ENCODE measurements at places on chromosomes 12 and 14.

- H3K4me1 ChIP-seq = peaks cover 7% of the 10 kb centered on the region
- H3K27ac ChIP-seq = no peak overlapping the region
- no peak for DNase-seq
- no peak overlapping the region for H3K4me3 ChIP-seq
- H3K27me3 ChIP-seq = no peaks in the 10 kb centered on the region
Observed at GRCh38 chr12:12127304-12127703, 56.6 kb downstream of the BCL2L14 start.

- H3K27ac ChIP-seq = no peak overlapping the region
- no peak overlapping the region for H3K4me3 ChIP-seq
- H3K36me3 ChIP-seq = peaks cover 23% of the 10 kb centered on the region
- no peaks in the 10 kb centered on the region for H3K27me3 ChIP-seq
- H3K4me1 ChIP-seq = peaks cover 16% of the 10 kb centered on the region
Observed at GRCh38 chr14:31449971-31450610, 7.2 kb downstream of the DTD2 start.

DNA sequence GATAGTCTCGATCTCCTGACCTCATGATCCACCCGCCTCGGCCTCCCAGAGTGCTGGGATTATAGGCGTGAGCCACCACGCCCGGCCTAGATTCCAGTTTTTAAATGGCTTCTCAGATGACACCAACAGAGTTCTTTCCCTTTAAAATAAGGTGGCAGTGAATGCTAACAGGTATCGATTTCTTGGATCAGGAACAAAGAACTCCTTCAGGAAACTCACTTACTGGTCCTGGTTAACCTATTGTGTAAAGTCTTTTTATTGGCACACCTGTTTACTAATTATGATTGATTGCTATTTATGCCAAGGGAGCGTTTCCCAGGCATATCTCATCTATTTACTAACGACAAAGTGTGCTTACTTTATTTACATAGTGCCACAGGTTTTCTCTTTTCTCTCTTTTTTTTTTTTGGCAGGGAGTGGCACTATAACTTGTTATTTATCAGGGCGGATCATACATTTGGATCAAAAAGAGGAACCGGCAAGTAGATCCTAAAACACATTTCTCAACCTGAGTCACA is 89.7 kb downstream of the GLT1D1 start:
- H3K36me3 ChIP-seq = no peaks in the 10 kb centered on the region
- peaks cover 2% of the 10 kb centered on the region for H3K27me3 ChIP-seq
- no peak overlapping the region for H3K4me3 ChIP-seq
- no peak for DNase-seq
- H3K27ac ChIP-seq = no peak overlapping the region
- H3K4me1 ChIP-seq = no peaks in the 10 kb centered on the region

DNA sequence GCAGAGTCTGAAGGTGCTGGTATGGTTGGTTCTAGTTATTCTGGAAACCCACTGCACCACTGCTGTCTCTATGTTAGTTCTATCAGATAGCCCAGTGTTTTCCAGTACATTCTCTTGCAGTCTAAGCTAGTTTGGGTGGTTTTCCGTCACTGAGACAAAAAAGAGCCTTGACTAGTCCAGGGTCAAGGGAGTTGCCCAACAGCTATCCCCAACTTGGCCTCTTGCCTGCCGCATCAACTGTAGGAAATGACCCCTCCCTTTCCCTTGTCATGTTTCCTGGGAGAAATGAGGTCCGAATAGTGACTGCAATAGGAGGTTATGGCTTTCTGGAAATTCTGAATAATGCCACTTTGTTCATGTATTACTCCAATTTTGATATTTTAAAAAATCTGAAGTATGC is 160.4 kb downstream of the EFCAB11 start:
- no peak overlapping the region for H3K27ac ChIP-seq
- no peak for DNase-seq
- H3K36me3 ChIP-seq = no peaks in the 10 kb centered on the region
- H3K4me1 ChIP-seq = peaks cover 22% of the 10 kb centered on the region
- H3K4me3 ChIP-seq = no peak overlapping the region
- no peaks in the 10 kb centered on the region for H3K27me3 ChIP-seq

GRCh38 chr12:96571101-96571862 is 81.9 kb downstream of the CFAP54 start:
- no peak overlapping the region for H3K4me3 ChIP-seq
- H3K27ac ChIP-seq = no peak overlapping the region
- peaks cover 2% of the 10 kb centered on the region for H3K4me1 ChIP-seq
- no peak for DNase-seq

- peaks cover 2% of the 10 kb centered on the region for H3K36me3 ChIP-seq
- H3K4me3 ChIP-seq = no peak overlapping the region
- H3K27me3 ChIP-seq = no peaks in the 10 kb centered on the region
- H3K4me1 ChIP-seq = peaks cover 52% of the 10 kb centered on the region
Observed at GRCh38 chr14:77084985-77085384, 13.1 kb upstream of the CIPC start.

DNA sequence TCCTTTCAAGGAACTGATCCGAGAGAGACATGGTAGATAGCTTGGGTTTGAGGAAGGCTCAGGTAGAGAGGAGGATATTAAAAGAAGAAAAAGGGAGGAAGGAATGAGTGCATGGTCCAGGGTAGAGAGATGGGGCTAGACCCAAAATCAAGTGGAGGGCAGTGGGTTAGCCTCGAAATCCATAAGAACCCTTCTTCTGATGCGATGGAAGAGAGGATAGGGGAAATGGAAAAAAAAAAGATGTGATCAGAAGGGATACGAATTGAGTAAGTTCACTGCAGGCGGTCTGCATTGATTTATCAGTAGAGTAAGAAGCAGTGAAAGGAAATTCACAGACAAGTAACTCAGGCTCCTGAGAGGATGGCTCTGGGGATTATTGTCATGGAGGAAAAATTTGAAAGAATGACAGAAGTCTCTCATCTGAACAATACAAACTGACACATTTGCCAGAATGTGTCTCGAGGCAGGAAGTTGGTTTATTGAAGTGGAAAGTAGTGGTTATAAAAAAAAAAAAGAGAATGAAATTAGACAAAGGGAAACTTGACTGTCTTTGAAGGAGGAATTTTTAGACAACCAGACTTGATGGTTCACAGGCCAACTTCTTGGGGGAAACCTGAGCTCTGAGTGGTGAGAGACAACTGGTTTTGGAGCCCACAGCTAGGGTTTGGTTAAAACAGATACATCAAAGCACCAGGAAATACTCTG is 10.2 kb downstream of the PPFIBP1 start:
- no peak for DNase-seq
- no peak overlapping the region for H3K27ac ChIP-seq
- peaks cover 4% of the 10 kb centered on the region for H3K4me1 ChIP-seq
- peaks cover 23% of the 10 kb centered on the region for H3K36me3 ChIP-seq
- H3K4me3 ChIP-seq = no peak overlapping the region

DNA sequence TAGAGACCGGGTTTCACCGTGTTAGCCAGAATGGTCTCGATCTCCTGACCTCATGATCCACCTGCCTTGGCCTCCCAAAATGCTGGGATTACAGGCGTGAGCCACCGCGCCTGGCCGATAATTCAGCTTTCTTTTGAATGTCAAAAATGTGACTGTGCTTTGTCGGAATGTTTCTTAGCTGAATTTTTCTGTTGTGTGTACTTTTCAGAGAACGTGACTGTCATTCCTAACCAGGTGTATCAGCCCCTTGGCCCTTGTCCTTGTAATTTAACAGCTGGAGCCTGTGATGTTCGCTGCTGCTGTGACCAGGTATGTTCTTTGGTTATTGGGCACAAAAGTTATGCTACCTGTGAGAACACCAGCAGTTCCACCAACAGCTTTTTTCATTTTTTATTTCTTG is 8.1 kb downstream of the TCTN2 start:
- H3K4me1 ChIP-seq = no peaks in the 10 kb centered on the region
- H3K27ac ChIP-seq = no peak overlapping the region
- no peaks in the 10 kb centered on the region for H3K27me3 ChIP-seq
- no peak for DNase-seq
- no peak overlapping the region for H3K4me3 ChIP-seq

- no peak overlapping the region for H3K27ac ChIP-seq
- no peak for DNase-seq
- peaks cover 19% of the 10 kb centered on the region for H3K4me1 ChIP-seq
- H3K4me3 ChIP-seq = no peak overlapping the region
Observed at GRCh38 chr12:2543801-2544200, 251.0 kb upstream of the FKBP4 start.

DNA sequence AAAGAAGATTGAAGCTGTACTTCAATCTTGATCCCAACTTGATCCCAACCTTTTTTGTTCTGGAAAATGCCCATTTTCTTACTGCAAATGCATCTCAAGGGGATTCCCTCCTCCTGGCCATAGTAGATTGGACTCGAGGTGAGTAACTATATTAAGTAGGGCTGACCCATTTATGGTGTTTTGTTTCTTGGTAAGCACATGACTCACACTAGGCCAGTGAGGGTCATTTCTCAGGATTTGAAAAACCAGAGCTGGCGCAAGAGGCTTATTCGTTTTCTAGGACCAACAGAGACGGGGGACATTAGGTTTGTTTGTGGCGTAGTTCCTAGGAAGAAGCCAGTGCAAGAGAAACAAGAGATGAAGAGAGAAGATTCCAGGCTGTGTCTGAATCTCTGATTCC is 51.4 kb downstream of the MRPL42 start:
- no peaks in the 10 kb centered on the region for H3K27me3 ChIP-seq
- peaks cover 17% of the 10 kb centered on the region for H3K4me1 ChIP-seq
- no peak for DNase-seq
- H3K27ac ChIP-seq = no peak overlapping the region
- no peaks in the 10 kb centered on the region for H3K36me3 ChIP-seq

DNA sequence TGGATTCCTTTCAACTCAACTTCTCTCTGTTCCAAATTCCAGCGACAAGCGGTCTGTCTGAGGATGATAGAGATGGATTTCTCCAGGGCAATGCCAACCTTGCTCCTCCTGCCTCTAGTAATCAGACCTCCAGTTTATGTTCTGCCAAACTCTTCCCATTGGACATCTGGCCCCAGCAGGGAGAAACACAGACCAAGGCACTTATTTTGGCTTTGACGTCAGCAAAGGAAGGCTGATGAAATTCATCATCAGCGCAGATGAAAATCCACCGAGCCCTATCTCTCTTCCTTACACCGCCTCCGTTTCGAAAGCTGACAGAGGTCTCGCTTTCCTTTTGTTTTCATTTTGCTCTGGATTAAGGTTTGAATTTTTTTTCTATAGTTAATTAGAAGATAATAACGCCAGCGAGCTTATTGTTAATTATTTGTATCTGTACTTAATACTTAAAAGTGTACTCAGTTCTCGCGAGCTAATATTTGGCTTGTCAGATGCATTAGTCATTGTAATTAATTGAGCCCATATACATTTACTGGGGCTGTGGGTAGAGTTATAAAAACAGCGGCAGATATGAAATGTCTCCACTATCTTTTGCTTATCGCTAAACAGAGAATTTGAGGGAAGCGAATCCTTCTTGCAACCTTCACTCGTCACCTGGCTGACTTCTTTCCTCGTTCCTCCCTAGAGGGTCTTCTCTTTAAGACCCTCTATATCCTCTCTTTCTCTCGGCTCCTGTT is 35.9 kb upstream of the MED13L start:
- peaks cover 18% of the 10 kb centered on the region for H3K4me1 ChIP-seq
- peak overlapping the region; percentile 1 for H3K4me3 ChIP-seq
- no peak overlapping the region for H3K27ac ChIP-seq
- no peak for DNase-seq

DNA sequence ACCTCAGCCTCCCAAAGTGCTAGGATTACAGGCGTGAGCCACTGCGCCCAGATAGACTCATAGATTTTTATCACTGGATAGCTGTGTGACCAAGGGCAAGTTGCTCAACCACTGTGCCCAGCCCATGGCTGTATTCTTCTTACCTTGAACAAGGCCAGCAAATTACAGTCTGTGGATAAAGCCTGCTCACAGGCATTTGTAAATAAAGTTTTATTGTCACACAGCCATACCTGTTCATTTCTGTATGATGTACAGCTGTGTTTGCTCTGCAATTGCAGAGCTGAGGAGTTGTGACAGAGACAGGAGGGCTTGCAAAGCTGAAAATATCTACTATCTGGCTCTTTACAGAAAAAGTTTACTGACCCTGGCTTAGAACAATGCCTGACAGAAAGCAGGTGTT is 35.2 kb upstream of the LHX5 start:
- no peak for DNase-seq
- H3K4me1 ChIP-seq = no peaks in the 10 kb centered on the region
- H3K27ac ChIP-seq = no peak overlapping the region
- H3K27me3 ChIP-seq = peaks cover 77% of the 10 kb centered on the region
- no peaks in the 10 kb centered on the region for H3K36me3 ChIP-seq
- no peak overlapping the region for H3K4me3 ChIP-seq

GRCh38 chr14:59155886-59156285 is 32.6 kb upstream of the DAAM1 start:
- DNase-seq = no peak
- no peak overlapping the region for H3K4me3 ChIP-seq
- peaks cover 24% of the 10 kb centered on the region for H3K4me1 ChIP-seq
- H3K27me3 ChIP-seq = peaks cover 2% of the 10 kb centered on the region
- no peaks in the 10 kb centered on the region for H3K36me3 ChIP-seq

DNA sequence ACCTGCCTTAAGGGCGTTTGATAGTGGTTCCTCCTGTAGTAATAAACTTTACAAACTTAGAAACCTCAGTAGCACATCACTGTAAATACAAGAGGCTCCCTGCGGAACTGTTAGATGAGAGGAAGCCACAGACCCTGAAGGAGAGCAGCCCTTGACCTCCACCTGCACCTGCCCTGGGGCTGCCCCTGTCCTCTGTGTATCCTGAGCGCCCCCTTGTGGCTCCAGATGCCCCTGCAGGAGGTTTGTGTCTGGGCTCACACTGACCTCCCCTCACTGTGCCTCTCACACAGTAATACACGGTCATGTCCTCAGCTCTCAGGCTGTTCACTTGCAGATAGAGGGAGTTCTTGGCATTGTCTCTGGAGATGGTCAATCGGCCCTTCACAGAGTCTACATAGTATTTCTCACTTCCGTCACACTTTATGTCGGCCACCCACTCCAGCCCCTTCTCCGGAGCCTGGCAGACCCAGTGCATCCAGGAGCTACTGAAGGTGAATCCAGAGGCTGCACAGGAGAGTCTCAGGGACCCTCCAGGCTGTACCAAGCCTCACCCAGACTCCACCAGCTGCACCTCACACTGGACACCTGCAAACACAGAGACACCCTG is 1059.8 kb downstream of the TMEM121 start:
- no peak overlapping the region for H3K27ac ChIP-seq
- H3K4me1 ChIP-seq = no peaks in the 10 kb centered on the region
- DNase-seq = no peak
- H3K27me3 ChIP-seq = no peaks in the 10 kb centered on the region
- H3K4me3 ChIP-seq = no peak overlapping the region

DNA sequence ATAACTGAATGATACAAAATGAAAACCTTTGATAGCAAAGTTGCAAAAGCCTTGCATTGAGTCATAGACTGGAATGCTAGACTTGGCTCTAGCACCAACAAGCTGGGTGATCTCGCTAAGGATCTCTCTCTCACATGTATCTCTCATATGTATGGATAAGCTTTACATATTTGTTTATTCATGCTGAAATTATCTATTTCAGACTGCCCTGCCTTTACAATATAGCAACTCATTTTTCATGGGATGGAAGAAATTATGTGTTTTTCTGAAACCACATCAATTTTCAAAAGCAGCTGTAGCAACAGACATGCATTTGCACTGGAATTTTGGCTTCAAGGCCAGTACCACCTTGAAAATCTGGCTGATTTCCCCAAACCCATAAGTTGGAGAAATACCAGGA is 11.4 kb downstream of the RERG start:
- DNase-seq = no peak
- H3K4me3 ChIP-seq = no peak overlapping the region
- peaks cover 22% of the 10 kb centered on the region for H3K4me1 ChIP-seq
- H3K27me3 ChIP-seq = no peaks in the 10 kb centered on the region
- peak overlapping the region; percentile 4 for H3K27ac ChIP-seq
- peaks cover 32% of the 10 kb centered on the region for H3K36me3 ChIP-seq

- DNase-seq = no peak
- H3K27me3 ChIP-seq = peaks cover 3% of the 10 kb centered on the region
- H3K4me3 ChIP-seq = no peak overlapping the region
- H3K4me1 ChIP-seq = peaks cover 15% of the 10 kb centered on the region
- no peak overlapping the region for H3K27ac ChIP-seq
Observed at GRCh38 chr14:36818246-36818645, 156.6 kb downstream of the PAX9 start.
